ENCODE measurements at places on chromosomes 6 and 20.

- no peak for DNase-seq
Observed at GRCh38 chr6:168096271-168096764, 17.3 kb upstream of the FRMD1 start.

DNA sequence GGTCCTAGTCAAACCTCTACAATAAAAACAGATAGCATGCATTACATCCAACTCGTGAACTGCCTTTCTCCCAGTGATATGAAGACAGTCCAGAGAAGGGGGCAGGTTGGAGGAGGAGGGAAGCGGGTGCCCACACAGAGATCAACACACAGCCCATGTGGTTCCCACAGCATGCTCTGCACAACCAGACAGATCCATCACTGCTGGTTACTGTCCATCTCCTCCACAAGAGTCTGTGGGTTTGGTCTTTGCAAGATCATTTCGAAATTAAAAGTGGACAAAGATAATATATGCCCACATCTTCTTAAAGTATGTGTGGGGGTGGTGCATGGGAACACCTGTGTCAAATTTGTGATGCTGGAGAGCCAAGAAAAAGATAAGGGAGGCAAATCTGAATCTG is 215.5 kb downstream of the GMDS start:
- DNase-seq, result no peak

- no peak for DNase-seq
Observed at GRCh38 chr6:100663219-100663863, 198.6 kb upstream of the SIM1 start.

DNA sequence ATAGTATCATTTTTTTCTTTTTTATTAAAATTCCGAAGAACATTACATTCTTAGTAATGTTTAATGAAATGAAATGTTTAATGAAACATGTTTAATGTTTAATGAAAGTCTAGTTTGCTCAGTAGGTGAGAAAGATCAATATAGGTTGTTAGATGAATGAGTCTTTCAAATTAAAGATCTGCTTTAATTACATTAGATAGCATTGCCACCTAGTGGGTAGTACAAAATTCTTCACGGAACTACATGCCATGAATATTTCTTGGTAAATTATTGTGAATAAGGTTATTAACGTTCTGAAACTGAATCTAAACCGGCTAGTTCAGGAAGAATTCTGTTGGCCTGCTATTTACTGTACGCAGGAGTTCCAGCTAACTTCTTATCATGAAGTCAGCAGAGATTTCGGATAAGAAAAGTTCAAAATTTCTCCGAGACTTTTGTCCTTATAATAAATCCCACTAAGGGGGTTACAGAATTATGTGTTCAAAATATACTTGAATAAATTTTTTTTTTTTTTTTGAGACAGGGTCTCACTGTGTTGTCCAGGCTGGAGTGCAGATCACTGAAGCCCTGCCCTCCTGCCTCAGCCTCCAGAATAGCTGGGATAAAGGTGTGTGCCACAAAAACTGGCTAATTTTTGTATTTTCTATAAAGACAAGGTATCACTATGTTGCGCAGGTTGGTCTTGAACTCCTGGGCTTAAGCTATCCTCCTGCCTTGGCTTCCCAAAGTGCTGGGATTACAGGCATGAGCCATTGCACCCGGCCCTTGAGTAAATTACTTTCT is 7.9 kb upstream of the GMNN start:
- no peak for DNase-seq

DNA sequence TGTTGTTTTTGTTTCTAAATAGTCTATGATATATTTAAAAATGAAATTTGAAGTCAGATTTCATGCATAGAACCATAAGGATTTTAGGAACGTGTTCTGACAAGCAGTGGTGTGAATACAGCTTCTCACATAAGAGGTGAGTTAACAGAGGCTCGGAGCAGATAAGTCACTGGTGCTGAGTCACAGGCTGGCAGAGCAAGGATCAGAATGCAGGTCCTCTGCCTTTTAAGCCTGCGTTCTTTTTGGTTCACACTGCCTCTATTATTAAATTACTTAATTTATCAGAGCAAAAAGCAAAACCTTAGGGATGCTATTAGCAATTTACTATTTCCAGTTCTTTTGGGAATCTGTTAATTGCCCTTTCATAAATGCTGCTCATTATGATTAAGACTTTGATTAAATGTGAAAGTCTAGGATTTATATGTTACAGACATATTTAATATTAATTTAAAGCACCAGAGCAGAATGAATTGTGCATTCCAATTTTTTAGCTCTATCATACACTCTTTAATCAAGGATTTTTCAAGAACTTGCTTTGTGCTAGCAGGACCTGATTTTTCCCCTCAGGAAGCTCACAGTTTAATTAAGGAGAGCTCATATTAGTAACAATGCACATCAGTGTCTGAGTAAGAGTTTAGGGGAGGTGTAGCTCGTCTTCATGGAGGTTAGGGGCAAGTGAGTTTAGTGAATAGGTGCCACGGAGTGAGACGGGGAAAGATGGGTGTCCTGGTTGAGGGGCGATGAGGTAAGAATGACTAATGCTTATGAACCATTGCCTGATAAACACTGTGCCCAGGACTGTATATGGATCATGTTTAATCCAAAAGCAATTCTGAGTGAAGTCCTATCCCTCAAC is 212.7 kb upstream of the AGPAT4 start:
- no peak for DNase-seq

DNA sequence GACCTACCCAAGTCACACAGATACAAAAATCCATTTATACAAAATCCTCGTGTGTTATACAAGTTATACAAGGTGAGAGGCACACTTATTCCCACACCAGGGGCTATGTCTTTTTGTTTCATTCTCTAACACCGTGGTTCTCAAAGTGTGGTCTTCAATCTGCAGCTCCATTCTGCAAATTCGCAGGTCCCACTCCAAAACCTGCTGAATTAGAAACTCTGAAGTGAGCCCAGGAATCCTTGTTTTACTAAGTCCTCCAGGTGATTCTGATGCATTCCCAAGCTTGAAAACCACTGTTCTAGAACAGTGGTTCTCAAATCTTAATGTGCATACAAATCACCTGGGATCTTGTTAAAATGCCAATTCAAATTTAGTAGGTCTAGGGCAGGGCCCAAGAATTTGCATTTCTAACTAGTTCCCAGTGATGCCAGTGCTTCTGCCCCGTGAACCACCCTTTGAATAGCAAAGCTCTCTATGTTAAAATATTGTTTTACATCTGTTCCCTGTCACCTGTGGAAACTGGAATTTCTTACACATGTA is 35.1 kb downstream of the LRFN2 start:
- DNase-seq, result no peak

DNA sequence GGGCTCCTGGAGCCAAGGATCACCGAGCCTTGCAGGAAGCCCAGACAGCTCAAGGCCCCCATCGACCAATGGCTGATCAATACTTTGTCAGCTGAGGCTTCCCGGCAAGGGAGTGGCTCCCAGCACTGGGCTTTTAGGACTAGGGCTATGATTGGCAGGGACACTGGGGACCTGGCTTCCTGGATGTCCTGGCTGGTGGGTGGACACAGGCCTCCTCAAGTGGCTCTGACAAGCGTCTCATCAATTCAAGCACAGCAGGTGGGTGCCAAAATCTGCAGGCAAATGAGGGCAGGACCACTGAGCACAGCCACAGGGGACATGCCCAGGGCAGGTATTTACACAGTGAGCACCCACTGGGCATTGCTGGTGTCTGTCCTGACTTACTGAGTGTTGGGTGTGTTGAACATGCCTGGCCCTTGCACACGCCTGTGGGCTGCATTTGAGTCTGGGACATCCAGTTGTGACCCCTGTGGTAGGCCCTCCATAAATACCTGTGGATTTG is 420.1 kb upstream of the SULF2 start:
- DNase-seq, result no peak

Data from activated effector memory CD4-positive, alpha-beta T cell treated with anti-CD3 and anti-CD28 coated beads, Interleukin-2, amount 50 U/mL, for 16 hours (primary cell).